ENCODE measurements at places on chromosomes 1 and 21.

DNA sequence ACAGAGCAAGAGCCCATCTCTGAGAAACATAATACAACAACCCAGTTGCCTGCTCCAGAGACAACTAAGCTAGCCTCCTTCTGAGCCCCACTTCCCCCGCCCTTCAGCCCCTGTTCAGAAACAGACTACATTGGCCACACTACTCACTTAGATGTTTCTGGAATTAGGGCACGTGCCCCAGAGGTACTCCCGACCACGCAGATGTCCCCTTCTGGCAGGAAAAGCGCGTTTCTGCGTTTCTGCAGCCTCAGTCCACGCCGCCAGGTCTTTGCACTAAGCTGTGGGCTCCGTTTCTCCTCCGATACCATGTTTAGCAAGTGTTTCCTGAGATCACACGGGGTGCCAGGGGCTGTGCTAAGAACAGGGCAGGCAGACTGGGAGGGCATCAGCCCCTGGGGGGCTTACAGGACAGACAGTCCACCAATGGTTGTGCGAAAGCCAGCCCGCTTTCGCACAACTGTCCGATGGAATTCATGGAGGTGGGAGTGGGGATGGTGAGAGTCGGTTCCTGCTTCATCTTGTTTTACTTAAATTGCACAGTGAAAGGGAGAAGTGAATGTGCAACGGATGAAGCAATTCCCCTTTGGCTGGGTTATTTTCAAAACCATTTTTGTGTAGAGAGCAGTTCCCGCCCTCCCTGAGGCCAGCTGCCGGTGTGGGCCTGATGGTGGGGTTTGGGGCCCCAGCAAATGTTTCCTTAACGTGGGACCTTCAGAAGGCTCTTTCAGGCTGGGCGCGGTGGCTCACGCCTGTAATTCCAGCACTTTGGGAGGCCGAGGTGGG is 2.7 kb downstream of the PIK3CD start:
- no peak for DNase-seq

- DNase-seq: no peak
Observed at GRCh38 chr21:15904389-15904788, 174.6 kb downstream of the USP25 start.

GRCh38 chr1:109821831-109822745 is 58.4 kb upstream of the EPS8L3 start:
- DNase-seq: no peak

DNA sequence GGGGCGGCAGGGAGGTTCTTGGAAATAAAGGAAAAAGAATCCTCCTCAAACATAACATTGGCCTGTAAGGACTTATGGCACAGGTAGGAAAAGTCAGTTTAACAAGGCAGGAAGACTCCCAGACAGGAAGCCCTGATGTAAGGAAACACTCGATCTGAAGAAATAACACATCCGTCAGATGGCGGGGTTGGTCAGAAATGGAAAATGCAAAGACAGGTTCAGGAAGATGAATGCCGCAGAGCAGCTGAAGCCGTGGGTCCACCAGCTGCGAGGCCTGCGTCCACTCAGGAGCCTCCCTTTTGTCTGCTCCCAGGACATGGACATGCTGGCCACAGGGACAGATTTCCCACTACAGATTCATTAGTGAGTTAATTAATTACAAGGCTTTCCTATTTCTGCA is 3.8 kb downstream of the RSPH1 start:
- no peak for DNase-seq

DNA sequence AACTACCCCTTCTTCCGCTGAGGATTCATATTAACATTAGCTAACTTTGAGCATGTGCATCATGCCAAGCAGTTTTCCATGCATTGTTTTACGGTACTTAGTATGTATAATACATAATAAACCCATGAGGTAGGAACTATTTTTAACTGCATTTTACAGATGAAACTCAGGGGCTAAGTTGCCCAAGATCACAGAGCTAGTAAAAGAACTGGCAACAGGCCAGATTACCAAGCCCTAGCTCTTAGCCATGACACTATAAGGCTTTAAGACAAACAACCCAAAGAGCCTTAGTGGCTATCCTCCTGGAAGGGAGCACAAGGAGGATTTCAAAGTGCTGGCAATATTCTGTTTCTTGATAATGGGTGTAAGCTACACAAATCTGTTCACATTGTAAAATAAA is 6.1 kb downstream of the AK2 start:
- no peak for DNase-seq

- DNase-seq: no peak
Observed at GRCh38 chr1:21123287-21123948, 53.3 kb downstream of the EIF4G3 start.

DNA sequence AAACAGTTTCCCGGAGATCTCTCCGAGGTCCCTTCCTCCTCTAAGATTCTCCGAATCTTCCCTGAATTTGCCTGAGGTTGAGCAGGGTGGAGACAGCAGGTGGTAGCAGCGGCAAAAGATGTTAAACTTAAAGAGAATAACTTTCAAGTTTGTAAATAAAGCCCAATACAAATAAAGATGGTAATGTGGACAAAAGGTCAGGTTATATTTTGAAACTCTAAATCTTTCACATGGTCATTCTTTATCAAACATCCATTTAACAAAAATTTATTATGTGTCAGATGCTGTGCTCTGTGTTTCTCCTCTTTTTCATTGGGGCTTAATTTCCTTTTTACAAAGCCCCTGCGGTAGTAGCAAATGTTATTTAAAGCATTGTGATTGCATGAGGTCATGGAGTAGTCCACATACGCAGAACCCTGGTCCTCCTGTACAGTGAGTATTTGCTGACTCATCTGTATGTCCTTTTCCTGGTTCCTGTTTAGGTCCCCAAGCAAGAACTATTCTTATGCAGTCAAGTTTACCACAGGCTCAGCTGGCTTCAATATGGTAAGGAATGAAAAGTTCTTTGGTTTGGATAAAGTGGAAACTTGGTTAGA is 119.2 kb downstream of the ITSN1 start:
- no peak for DNase-seq

DNA sequence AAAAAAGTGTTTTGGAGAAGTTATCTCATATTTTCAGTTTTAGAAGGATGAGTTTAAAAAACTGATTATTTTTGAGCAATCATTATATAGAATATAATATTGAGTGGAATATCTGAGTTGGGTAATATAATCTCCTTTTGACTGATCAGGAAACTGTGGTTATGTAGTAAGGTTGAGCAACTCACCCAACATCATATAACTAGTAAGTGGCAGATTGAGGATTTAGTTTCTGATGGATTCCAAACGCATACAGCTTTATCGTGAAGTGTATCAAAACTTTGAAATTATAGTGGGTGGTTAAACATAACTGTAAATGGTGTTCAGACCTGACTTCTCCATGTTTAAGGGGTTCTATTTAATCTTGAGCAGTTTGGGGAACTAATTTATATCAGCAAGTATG is 98.6 kb downstream of the OLFM3 start:
- DNase-seq: no peak

DNA sequence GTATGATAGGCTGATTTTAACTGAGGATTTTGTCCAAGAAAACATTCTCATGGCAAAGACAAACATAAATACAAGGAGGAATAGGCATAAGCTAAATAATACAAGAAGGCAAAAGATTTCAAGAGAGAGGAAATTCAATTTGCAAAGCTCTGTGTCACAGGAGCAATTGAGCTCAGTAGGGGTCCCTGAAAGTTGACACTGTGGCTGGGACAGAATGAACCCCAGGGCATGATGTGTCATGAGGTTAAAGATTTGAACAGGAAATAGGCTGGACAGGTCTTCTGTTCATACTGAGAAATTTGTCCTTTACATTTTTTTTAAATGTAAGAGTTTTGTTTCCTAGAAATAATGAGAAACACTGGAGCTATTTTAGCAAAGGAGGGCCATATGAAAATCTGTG is 555.4 kb upstream of the NEGR1 start:
- no peak for DNase-seq

DNA sequence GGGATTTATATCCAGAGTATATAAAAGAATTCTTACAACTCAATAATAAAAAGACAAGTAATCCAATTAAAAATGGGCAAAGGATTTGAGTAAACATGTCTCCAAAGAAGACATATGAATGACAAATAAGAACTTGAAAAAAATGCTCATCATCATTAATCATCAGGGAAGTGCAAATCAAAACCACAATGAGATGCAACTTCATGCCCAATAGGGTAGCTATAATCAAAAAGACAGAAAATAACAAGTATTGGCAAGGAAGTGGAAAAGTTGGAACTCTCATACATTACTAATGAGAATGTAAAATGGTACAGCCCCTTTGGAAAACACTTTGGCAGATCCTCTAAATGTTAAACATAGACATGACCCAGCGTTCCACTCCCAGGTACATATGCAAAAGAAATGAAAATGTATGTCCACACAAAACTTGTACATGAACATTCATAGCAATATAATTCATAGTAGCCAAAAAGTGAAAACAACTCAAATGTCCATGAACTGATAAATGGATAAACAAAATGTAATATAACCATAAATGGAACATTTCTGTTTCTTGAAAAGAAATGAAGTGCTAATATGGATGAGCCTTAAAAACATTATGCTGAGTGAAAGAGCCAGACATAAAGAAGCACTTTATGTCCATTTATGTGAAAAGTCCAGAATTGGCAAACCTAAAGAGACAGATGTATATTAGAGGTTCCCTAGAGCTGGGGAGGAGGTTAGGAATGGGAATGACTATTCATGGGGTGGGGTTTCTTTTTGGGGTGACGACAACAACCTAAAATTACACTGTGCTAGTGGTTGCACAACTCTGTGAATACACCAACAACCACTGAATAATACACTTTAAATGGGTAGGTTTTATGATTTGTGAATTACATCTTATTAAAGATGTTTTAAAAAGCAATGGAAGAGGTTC is 259.7 kb downstream of the RHOU start:
- no peak for DNase-seq

- no peak for DNase-seq
Observed at GRCh38 chr1:181743878-181744312, 260.6 kb downstream of the CACNA1E start.

- no peak for DNase-seq
Observed at GRCh38 chr1:235651170-235651806, 1.7 kb upstream of the GNG4 start.

DNA sequence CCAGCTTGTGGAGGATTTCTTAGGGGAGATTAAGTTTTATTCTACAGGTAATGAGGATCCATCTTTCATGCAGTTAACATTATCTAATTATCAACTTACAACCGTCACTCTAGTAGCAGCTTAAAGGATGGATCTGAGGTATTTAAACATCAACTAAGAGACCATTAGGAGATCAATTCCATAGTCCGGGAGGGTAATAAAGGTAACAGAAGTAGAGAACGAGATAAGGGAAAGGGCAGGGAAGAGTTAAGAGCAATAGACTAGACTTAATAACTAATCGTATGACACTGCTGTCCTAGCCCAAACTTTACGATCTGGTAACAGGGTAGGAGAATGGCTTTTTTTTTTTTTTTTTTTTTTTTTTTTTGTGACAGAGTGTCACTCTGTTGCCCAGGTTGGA is 19.5 kb upstream of the CCDC17 start:
- no peak for DNase-seq

DNA sequence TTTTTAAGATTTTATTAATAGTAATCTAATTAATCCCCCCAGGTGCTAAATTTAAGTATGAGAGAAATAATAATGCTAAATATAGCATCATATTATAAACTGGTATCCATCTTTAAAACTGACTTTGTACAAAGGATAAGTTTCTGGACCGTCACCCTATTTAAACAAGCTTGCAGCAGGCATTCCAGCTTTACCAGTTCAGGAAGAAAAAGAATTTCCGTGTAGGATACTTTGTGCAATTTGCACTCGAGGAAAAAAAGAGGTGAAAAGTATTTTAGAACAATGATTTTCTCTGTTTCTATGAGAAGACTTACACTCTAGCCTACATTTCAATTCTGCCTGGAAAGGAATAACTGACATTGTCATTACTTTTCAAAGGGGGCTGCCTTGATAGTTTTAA is 27.6 kb downstream of the HMCN1 start:
- DNase-seq: no peak

- DNase-seq: no peak
Observed at GRCh38 chr1:239677362-239677761, 291.0 kb downstream of the CHRM3 start.

- DNase-seq: no peak
Observed at GRCh38 chr1:23643736-23644554, 47.7 kb upstream of the RPL11 start.

DNA sequence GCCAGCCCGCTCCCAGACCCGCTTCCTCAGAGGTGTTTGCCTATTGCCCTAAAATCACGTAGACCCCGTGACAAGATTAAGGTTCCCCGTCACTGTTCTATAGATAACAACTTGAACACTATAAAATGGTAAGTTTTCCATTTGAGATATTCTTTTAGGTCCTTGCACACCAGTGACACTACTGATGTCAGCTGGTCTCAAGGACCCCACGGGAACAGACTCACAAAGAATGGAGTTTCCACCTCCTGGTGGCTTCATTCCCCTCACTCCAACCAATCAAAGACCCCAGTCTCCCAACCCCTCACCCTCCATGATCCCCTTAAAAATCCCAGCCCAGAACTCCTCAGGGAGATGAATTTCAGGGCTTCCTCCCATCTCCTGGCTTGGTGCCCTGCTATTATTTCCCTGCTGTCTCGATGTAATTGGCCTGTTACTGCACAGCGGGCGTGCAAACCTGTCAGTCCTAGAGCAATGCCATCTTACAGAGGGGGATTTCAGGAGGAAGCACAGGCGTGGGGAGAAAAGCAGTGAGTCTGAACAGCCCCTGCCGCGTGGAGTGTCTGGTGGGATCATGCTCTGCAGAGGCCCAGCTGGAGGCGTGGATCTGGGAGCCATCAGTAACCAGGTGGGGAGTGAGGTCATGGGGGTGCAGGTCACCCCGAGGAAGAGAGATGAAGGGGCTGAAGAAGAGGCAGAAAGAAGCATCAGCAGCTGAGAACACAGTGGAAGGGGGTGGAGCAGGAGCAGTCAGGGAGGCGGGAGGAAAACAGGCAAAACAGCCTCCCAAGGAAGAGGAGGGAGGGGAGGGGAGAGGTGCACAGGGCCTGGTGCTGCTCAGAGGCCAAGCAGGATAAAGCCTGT is 35.1 kb upstream of the LBR start:
- no peak for DNase-seq

DNA sequence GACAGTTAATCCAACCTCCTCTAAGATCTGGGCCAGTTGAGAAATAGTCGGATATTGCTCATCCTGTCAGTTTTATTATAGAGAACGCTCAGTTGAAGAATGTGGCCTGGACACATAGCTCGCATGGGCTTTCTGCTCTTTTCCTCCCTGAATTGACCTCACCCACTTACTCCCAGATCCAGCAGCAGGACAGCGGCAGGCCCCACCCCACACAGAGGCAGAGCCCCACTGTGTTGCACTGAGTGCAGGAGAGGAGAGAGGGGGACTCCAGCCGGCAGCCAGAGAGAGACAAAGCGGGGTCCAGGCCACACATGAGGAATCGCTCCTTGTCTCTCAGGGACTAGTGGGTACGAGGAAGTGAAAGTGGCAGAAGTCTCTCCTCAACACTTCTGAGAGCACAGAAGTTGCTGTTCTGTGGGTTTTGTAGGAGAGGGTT is 78.6 kb downstream of the LAMC1 start:
- no peak for DNase-seq

- DNase-seq: no peak
Observed at GRCh38 chr1:101408212-101409042, 171.6 kb downstream of the S1PR1 start.

DNA sequence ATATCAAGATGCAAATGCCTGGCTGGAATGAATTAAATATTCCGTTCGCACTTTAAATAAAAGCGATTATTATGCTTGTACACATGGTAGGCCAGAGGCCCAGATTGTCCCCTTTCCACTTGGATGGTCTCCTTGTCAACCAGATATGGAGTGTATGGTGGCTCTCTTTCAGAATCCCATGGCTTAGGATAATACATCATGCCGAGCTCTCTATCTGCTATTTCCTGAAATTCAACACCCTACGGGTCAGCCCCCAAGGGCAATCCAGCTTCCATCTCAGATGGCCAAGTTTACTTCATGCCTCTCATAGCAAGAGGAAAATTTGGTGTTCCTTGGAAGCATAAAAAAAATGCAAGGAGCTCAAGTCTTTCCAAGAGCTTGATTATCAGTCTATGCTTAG is 25.4 kb upstream of the FMO1 start:
- no peak for DNase-seq
